Fibroblast of skin of right quadriceps (primary cell): ENCODE measurements at places on chromosomes 11 and 22.

DNA sequence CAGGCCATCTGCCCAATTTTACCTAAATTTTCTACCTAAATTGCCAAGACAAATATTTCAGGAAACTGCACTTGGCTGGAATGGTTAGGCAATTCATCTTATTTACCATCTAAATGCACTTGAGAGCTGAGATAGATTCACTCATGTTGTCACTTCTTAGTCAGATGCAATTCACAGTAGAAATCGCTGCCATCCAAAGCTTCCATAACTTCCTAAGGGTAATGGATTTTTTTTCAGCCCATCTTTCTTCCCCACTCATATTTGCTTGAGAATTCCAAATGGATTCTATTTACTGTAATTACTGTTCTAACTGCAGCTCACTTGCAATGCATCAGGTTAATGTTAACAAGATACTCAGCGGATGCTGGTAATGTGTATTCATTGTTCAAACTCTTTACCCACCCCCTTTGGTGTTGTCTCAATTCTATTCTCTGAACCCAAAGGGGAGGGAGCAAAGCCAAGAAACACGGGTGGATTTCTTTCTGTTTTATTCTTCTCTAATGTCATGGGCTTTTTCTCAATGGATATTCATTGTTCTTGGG lies 96.0 kb downstream of the TENM4 start:
- DNase-seq, result no peak

- peak; percentile 22 for DNase-seq
Measured at GRCh38 chr11:34068111-34068510, 16.6 kb downstream of the CAPRIN1 start.

GRCh38 chr11:107044503-107044902 lies 26.2 kb upstream of the GUCY1A2 start:
- DNase-seq, result no peak

GRCh38 chr22:21797444-21798221 lies 62.0 kb upstream of the YPEL1 start:
- peak; percentile 64 for DNase-seq

- no peak for DNase-seq
Measured at GRCh38 chr22:23245045-23245798, 64.9 kb downstream of the BCR start.

- peak; percentile 55 for DNase-seq
Measured at GRCh38 chr22:20885557-20886323, 26.9 kb downstream of the SNAP29 start.

DNA sequence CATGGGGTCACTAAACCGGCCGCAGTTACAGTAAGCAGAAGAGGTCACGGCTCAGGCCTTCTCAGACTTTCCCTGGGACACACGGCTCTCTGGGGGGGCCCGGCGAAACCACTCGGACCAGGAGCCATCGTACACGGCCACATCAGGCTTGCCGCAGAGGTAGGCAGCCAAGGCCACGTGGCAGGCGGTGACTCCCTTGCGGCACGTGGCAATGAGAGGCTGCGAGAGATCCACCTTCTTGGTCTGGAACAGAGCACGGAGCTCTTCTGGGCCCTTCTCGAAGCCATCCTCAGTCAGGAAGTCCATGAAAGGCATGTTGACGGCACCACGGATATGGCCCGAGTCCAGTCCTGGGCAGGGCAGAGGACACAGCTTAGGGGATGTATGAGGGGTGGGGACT lies 8.3 kb downstream of the TST start:
- no peak for DNase-seq

DNA sequence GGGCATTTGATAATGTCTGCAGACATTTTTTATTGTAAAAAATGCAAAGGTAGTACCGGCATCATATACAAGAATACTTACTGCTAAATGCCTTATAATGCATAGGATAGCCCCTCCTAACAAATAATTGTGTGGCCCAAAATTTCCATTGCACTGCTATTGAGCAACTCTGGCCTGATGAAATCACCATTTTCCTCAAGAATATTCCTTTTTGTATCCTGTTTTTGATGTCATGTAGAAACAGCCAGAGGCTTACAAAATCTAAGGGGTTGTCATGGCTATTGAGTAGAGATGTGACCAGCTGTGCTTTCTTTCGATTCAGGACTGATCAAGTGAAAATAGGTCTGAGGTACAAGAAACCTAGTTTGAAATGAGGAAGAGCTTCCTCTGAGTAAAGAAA lies 854.3 kb downstream of the KCNA4 start:
- DNase-seq, result no peak

GRCh38 chr11:2994336-2994730 lies 2.2 kb upstream of the NAP1L4 start:
- no peak for DNase-seq

DNA sequence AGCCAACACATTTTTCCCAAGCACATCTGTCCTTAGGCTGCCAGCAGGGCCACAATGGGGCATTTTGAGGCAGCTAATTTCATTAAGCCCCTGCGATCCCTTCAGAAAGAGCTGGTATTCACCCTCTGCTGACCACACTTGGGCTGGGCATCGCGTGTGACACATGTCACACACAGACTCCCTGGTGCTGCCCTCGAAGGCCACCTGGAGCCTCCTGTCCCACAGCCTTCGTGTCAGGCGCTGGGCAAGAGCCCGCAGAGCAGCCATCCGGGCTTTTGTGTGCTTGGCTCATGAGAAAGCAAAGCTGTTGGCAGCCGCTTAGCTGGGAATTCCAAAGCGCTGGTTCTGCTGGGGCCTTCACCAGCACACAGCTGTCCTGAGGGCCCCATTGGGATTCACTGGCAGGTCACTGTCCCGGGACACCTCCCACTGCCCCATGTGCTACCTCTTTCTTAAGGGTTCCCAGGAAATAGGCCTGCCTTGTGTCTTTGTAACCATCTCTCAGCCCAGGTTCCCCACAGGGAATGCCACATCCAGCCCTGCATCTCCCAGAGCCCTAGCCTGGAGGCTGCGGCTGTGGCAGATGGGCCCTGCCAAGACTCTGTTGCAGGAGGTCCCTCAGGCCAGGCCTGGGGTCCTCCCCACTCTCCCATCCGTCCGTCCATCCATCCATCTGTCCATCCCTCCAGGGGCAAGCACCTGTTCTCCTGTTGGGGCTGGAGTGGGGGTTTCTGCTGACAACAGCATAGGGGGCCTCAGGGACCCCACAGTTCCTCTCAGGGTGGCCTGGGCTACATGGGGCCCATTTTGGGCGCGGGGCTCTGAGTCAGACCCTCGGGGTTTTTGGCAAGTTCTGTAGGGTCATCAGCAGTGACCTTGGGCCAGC lies 4.9 kb downstream of the CLDN5 start:
- no peak for DNase-seq
